ENCODE measurements at places on chromosomes 3 and 15.
A peak's percentile ranks its signal among the peaks of the same experiment; 100 is the strongest.

GRCh38 chr3:139460076-139460475, 16.2 kb downstream of the RBP2 start:
- DNase-seq, result no peak

- DNase-seq, result peak; percentile 24
Observed at GRCh38 chr3:3189102-3189727, 9.7 kb upstream of the CRBN start.

GRCh38 chr3:194312743-194313281, 38.3 kb downstream of the CPN2 start:
- peak; percentile 39 for DNase-seq

- no peak for DNase-seq
Observed at GRCh38 chr15:60928210-60928609, 300.9 kb downstream of the RORA start.

DNA sequence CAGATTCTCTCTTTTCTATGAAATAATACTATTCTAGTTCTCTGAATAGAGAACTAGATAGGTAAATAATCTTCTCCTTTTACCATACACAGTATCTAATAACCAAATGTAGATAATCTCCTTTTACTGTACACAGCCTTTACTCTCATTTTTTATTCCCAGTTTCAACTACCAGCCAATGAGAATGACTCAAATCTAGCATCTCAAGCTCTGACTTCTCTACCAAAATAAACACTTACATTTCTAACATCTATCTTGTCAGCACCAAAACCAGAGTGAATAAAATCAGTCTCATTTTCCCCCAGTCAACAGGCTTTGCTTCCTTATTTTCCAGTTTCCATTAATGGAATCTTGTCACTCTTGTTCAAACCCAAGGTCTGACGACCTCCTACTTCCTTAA, 36.9 kb downstream of the LRRFIP2 start:
- DNase-seq, result no peak

DNA sequence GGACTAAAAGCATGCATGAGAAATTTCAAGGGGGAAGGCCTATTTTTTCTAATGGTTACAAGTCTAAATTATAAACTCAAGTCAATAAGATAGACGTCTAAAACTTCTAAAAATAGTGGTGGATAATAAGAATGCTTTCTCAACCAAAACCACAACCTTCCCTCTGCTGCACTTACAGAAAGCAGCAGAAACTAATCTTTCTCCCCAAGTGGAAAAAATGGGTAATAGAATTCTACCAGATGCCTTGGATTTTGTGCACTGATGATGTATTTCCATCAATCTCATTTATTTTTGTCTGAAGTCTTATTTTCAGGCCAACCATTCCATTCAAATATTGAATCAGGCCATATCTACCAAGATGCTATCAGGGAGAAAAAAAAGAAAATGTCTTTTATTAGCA, 344.7 kb downstream of the NEK10 start:
- DNase-seq, result no peak

DNA sequence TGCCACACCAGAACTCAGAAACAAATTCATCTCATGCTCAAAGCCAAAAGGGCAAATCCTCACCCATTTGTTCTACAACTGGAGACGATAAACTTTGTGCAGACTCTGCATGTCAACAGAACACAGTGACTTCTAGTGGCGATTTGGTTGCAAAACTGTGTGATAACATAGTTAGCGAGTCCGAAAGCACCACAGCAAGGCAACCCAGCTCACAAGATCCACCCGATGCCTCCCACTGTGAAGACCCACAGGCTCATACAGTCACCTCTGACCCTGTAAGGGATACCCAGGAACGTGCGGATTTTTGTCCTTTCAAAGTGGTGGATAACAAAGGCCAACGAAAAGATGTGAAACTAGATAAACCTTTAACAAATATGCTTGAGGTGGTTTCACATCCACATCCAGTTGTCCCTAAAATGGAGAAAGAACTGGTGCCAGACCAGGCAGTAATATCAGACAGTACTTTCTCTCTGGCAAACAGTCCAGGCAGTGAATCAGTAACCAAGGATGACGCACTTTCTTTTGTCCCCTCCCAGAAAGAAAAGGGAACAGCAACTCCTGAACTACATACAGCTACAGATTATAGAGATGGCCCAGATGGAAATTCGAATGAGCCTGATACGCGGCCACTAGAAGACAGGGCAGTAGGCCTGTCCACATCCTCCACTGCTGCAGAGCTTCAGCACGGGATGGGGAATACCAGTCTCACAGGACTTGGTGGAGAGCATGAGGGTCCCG, 199.7 kb downstream of the AKAP13 start:
- DNase-seq, result no peak

- DNase-seq, result no peak
Observed at GRCh38 chr3:190172751-190173150, 52.1 kb upstream of the P3H2 start.

- DNase-seq, result no peak
Observed at GRCh38 chr15:93524432-93524831, 435.4 kb upstream of the RGMA start.

- DNase-seq, result peak; percentile 73
Observed at GRCh38 chr15:70023064-70023768, 74.5 kb downstream of the TLE3 start.

- DNase-seq, result no peak
Observed at GRCh38 chr3:127182848-127183714, 9.8 kb upstream of the PRR23E start.

- no peak for DNase-seq
Observed at GRCh38 chr3:120025520-120025919, 68.7 kb downstream of the GSK3B start.

GRCh38 chr15:73051807-73052652, at the start of gene NEO1:
Gene NEO1 (plus strand): TSS chr15:73052463. CDS start chr15:73052676, 213 bp downstream.
- peak; percentile 38 for DNase-seq

DNA sequence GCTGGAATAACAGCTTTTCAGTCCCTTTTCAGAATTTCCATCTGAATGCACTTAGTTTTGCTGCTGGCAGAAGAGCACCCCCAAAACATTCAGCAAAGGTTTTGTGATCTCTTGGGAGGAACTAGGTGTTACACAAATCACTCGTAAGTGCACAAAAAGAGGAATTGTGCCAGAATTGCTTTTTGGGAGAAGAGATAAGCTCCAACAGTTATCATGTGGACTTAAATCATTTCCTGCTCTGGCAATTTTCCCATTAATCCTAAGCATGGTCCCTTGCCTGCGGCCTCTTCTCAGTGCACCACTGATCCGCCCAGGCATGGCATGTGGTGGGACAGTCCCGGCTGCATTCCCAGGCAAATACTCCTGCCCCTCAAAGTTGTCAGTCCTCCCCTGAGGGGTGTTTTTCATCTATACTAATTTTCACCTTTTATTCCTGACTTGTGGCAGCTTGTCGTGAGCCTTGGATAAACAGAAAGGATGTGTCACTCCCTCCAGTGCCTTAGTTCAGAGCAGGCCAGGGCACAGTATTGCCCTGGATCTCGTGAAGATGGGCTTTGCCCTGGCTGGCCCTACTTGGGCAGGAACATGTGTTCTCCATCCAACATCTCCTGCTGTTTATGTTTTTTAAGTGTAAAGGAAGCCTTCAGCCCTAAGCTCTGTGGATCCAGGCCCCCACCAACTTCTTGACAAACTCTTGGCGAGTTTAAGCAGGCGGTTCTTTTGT, 44.6 kb upstream of the VILL start:
- DNase-seq, result no peak

GRCh38 chr3:53045518-53046170, at the start of gene SFMBT1:
Gene SFMBT1 (minus strand): TSS chr3:53046073. CDS start chr3:52969128, 76,945 bp downstream.
- no peak for DNase-seq

GRCh38 chr3:193910886-193911738, 224.8 kb upstream of the HES1 start:
- no peak for DNase-seq

DNA sequence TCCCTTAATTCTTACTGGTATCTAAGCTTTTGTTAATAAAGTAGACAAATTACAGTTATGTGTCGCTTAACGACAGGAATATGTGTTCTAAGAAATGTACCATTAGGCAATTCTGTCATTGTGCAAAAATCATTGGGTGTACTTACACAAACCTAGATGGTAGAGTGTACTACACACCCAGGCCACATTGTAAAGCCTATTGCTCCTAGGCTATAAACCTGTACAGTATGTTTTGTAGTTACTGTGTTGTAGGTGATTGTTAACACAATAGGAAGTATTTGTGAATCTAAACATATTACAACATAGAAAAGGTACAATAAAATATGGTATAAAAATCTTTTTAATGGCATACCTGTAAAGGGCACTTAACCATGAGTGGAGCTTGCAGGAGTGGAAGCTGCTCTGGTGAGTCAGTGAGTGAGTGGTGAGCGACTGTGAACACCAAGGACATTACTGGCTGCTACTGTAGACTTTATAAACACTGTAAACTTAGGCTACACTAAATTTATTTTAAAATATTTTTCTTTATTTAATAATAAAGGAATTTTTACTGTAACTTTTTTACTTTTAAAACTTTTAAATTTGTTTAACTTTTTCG, 47.4 kb downstream of the FSIP1 start:
- no peak for DNase-seq

DNA sequence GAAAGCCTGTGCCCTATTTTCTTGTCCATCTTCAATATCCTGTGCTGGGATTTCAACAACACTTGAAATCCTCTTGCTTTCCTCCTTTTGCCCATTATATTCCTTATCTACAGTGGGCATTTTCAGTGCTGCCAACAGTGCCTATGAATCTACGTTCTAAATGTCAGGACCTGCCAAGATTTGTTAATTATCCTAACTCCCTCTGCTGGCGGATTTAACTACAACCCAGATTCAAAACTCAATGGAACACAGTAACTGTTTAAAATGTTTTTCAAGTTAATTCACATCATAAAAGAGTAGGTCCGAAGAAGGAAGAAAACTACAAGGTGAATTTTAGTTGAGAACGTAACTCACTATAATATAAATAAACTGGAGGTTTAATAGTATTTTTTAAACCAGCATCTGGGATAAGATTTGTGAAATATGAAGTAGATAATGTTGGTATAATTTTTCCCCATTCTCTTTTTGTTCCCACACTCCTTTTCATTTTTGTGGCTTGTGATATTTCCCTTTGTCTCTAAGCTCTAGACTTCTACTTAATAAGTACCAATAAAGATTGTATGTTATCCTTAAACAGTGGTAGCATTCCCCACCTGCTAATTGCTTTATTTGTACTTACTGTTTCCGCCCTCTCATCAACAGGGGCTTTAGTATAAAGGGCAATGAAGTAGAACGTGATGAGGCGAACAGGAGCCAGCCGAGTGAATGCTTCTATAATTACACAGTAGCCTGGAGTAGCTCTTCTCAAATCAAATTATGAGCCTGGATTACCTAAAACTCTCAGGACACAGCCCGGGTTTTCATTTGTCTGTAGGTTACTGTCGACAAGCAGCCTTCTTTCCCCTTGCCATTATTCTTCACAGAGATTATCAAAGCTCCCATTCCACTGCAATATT, 302.5 kb upstream of the ATP11B start:
- no peak for DNase-seq

DNA sequence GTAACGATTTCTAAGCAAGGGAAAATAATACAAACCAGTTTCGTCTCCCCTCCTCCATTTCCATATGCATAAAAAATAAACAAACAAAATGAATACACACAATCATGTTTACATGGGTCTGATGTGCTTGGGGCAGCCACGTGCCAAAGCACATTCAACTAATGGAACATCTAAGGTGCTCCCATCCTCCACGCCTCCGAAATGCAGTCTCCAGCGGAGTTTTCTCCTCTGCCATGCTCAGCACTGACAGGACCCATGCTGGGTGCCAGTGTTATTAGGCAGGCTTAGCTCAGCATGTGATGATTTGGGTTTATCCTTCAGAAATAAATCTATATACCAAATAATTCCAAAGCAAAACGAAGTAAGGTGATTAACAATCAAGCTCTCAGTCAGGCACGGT, 337.3 kb upstream of the ATP10A start:
- DNase-seq, result no peak
